Esophagus muscularis mucosa (tissue), 4 donors: ENCODE measurements at places on chromosomes 6 and 20. TPM values are rescaled to one million over a fixed set of nuclear protein-coding genes. Genes with fewer than 3 reads are reported as not detected.

The MEI4 gene
- total RNA-seq = not detected

The OOEP gene
- not detected for total RNA-seq

DNA sequence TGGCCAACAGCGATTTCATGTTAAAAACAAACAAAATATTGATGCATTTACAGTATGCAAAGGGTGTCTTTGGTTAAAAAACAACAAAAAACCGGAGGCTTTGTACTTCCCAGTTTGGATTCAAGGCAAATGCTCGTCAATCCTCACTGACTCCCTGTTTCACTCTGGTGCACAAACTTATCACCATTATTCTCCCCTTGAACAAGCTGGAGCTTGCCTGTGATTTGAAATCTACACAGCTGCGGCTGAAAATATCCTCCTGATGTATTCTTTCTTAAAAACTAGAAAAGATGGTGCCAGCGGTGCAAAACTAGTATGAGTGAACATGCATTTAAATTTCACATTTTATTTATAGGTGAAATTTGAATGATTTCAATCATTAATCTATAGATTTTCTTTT is 3.3 kb downstream of the PERP start:
- H3K27me3 ChIP-seq = no peaks in the 10 kb centered on the region
- no peak for DNase-seq
- H3K4me1 ChIP-seq = peaks cover 73% of the 10 kb centered on the region

DNA sequence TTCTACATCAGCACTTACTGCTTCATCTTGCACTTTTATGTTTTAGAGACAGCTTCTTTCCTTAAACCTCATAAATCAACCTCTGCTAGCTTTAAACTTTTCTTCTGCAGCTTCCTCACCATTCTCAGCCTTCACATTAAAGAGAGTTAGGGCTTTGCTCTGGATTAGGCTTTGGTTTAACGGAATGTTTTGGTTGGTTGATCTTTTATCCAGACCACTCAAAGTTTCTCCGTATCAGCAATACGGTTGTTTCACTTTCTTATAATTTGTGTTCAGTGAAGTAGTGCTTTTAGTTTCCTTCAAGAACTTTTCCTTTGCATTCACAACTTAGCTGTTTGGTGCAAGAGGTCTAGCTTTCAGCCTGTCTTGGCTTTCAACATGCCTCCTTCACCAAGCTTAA is 40.4 kb downstream of the DNAAF9 start:
- no peak for DNase-seq
- H3K36me3 ChIP-seq = peaks cover 82% of the 10 kb centered on the region
- no peaks in the 10 kb centered on the region for H3K27me3 ChIP-seq
- H3K4me3 ChIP-seq = no peak overlapping the region
- H3K4me1 ChIP-seq = no peaks in the 10 kb centered on the region
- no peak overlapping the region for H3K27ac ChIP-seq

- no peak for DNase-seq
- H3K27me3 ChIP-seq = no peaks in the 10 kb centered on the region
- no peaks in the 10 kb centered on the region for H3K36me3 ChIP-seq
- H3K27ac ChIP-seq = no peak overlapping the region
Observed at GRCh38 chr6:161908872-161909271, 635.0 kb upstream of the AGPAT4 start.
